Activated B cell treated with CpG ODN at 0.5 μM for 24 hours (primary cell): ENCODE measurements at places on chromosomes 11 and 22.

DNA sequence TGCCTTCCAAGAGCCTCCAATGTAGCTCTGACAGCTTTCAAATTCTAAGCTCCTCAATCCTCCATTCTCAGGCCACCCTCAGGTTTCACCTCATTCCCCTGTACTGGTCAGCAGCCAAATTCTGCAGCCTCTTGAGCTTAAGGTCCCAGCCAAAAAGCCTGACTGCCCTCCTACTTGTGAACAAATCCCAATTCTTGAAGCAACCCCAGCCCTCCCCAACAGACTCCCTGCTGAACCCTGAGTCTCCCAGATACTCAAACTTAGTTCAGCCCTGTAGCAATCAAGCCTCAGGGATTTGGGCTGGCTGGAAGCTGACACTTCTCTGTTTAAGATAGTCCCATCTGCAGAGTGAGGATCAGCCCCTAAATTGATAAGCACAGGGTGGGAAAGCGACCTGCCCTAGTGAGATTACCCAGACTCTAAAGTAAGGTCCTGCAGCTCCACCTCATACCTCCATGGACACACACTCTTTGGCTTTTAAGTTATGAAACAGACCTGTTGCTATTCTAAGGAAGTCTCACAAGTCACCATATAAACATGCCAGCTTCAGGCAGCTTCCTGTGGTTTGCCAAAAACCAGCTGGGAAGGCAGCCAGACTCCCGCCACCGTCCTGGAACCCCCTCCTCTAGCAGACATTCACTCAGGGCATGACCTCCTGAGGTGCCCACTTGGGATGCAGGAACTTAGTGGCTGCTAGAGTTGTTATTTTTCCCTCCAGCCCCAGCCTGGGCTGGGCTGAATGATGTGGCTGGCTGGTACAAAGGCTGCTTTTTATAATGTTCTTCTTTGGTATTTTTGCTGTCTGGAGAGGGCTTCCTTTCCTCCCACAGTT lies 82.5 kb upstream of the PICALM start:
- H3K27ac ChIP-seq: no peak overlapping the region
- H3K27me3 ChIP-seq: no peaks in the 10 kb centered on the region
- H3K4me3 ChIP-seq: no peak overlapping the region

- H3K27me3 ChIP-seq: no peaks in the 10 kb centered on the region
- DNase-seq: no peak
- H3K4me3 ChIP-seq: no peak overlapping the region
- H3K4me1 ChIP-seq: no peaks in the 10 kb centered on the region
These were observed 463.3 kb downstream of the SOX6 start for GRCh38 chr11:15893080-15893492.

GRCh38 chr11:46249103-46249937 lies 28.1 kb upstream of the CREB3L1 start:
- no peak for DNase-seq
- no peaks in the 10 kb centered on the region for H3K36me3 ChIP-seq
- no peak overlapping the region for H3K27ac ChIP-seq
- H3K4me1 ChIP-seq: no peaks in the 10 kb centered on the region
- H3K27me3 ChIP-seq: peaks cover 14% of the 10 kb centered on the region

- peak within 1 kb of the TSS; percentile 1 for H3K4me3 ChIP-seq
- no peak for DNase-seq
- H3K27ac ChIP-seq: no peak within 1 kb of the TSS
- H3K36me3 ChIP-seq: no peaks in the 10 kb centered on the region
- peaks cover 56% of the 10 kb centered on the region for H3K27me3 ChIP-seq
These were observed at the start of gene CLMP for GRCh38 chr11:123195188-123196059. CLMP (minus strand) TSS chr11:123195248; CDS start chr11:123194940, 308 bp downstream.

GRCh38 chr22:39463931-39464390 lies 7.1 kb downstream of the MGAT3 start:
- H3K36me3 ChIP-seq: peaks cover 3% of the 10 kb centered on the region
- peaks cover 90% of the 10 kb centered on the region for H3K4me1 ChIP-seq
- no peaks in the 10 kb centered on the region for H3K27me3 ChIP-seq
- H3K27ac ChIP-seq: peak overlapping the region; percentile 70

- no peak overlapping the region for H3K4me3 ChIP-seq
- no peaks in the 10 kb centered on the region for H3K27me3 ChIP-seq
- no peak overlapping the region for H3K27ac ChIP-seq
- no peaks in the 10 kb centered on the region for H3K4me1 ChIP-seq
- peaks cover 81% of the 10 kb centered on the region for H3K36me3 ChIP-seq
These were observed 49.3 kb downstream of the CABIN1 start for GRCh38 chr22:24060375-24060788.

DNA sequence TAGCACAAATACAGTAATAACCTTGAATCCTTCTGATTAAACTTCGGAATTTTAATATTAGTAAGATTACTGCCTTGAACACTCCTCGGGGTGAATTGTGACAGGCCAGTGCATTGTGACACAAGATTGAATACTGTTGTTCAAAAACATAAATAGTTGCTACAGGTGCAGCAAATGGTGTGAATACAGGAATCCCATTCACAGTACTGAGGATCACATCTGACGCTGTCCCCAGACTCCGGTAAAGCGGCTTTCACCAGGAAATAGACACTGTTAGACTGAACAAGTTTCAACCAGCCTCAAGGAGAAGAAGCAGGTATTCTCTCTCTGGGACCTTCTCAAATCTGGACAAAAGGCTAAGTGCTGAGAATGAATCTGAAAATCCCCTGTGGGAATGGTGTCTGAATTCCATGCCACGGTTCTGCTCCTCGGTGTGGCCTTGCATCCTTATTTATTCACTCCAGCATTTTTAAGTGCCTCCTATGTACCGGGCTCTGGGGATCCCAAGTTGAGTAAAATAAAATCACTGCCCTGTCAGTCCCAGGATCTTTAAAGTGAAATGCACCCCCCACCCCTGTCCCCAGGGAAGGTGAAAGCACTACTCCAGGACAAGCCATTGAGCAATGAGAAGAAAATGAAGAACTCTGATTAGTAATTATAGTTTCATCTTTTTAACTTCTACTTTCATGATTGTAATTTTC lies 3.4 kb downstream of the LGR4 start:
- peaks cover 19% of the 10 kb centered on the region for H3K27me3 ChIP-seq
- no peak for DNase-seq
- H3K27ac ChIP-seq: no peak overlapping the region
- H3K4me1 ChIP-seq: peaks cover 32% of the 10 kb centered on the region

GRCh38 chr11:62127941-62128770 lies 4.3 kb downstream of the INCENP start:
- H3K4me3 ChIP-seq: no peak overlapping the region
- H3K4me1 ChIP-seq: peaks cover 23% of the 10 kb centered on the region
- no peak for DNase-seq
- peaks cover 53% of the 10 kb centered on the region for H3K36me3 ChIP-seq
- H3K27ac ChIP-seq: no peak overlapping the region

GRCh38 chr11:80280737-80281136 lies 839.9 kb upstream of the TENM4 start:
- no peak overlapping the region for H3K27ac ChIP-seq
- DNase-seq: no peak
- H3K4me3 ChIP-seq: no peak overlapping the region
- no peaks in the 10 kb centered on the region for H3K4me1 ChIP-seq

DNA sequence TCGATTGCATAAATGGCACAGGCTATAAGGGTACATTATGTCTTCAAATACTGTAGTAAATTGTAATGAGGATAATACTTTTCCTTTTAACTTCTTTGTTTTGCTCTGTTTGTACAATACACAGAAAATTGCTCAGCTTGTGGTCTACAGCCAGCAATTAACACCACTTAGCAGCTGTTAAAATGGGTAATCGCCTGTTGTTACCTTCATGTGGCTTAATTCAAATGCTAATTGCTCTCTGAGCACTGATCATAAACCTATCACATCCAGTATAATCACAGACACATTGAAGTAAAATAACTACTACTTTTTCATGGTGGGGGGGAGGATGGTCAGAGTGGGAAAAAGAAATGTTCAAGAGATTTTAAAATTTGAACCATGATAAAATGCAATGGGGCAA lies 1164.1 kb upstream of the CNTN5 start:
- H3K27ac ChIP-seq: no peak overlapping the region
- no peaks in the 10 kb centered on the region for H3K27me3 ChIP-seq

- peaks cover 20% of the 10 kb centered on the region for H3K4me1 ChIP-seq
- H3K4me3 ChIP-seq: no peak overlapping the region
- no peak for DNase-seq
- peaks cover 2% of the 10 kb centered on the region for H3K27me3 ChIP-seq
These were observed 9.6 kb upstream of the CERK start for GRCh38 chr22:46747646-46748045.

DNA sequence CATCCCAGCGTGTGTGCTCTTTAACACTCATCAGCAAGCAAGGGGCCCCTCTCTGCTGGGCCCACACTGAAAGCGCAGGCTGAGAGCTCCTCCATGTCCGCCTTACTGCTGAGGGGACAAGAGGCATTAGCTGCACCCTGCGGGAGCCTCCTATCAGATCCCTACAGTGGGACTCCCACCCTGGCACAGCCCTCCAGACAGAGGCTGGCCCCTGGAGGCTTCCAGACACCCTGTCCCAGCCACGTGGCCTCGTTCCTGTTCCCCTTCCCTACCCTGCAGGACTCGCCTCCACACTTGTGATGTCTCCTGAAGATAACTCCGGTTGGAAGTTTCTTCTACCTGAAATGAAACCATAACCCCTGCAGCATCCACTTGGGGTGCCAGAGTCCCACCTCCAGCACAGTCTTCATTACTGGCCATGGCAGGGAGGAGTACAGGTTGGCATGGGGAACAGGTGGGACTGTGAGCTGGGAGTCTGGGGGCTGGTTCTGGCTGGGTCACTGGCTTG lies 5.0 kb upstream of the SH3BP1 start:
- H3K4me3 ChIP-seq: peak overlapping the region; percentile 74
- H3K27ac ChIP-seq: peak overlapping the region; percentile 93
- no peaks in the 10 kb centered on the region for H3K27me3 ChIP-seq
- peaks cover 68% of the 10 kb centered on the region for H3K4me1 ChIP-seq
- DNase-seq: no peak

- no peak overlapping the region for H3K4me3 ChIP-seq
- peaks cover 25% of the 10 kb centered on the region for H3K27me3 ChIP-seq
- no peak for DNase-seq
- no peak overlapping the region for H3K27ac ChIP-seq
- no peaks in the 10 kb centered on the region for H3K36me3 ChIP-seq
- H3K4me1 ChIP-seq: no peaks in the 10 kb centered on the region
These were observed 12.0 kb upstream of the MRGPRD start for GRCh38 chr11:68992743-68993255.

GRCh38 chr22:44758344-44758973 lies 6.1 kb downstream of the ARHGAP8 start:
- no peaks in the 10 kb centered on the region for H3K4me1 ChIP-seq
- H3K27ac ChIP-seq: no peak overlapping the region
- DNase-seq: no peak
- no peaks in the 10 kb centered on the region for H3K36me3 ChIP-seq
- H3K27me3 ChIP-seq: peaks cover 37% of the 10 kb centered on the region
- H3K4me3 ChIP-seq: no peak overlapping the region

GRCh38 chr11:130979386-130979972 lies 63.2 kb upstream of the SNX19 start:
- no peaks in the 10 kb centered on the region for H3K4me1 ChIP-seq
- no peak overlapping the region for H3K27ac ChIP-seq
- H3K36me3 ChIP-seq: no peaks in the 10 kb centered on the region
- peaks cover 13% of the 10 kb centered on the region for H3K27me3 ChIP-seq

- H3K27ac ChIP-seq: no peak overlapping the region
- no peak overlapping the region for H3K4me3 ChIP-seq
These were observed 26.0 kb upstream of the TCF20 start for GRCh38 chr22:42296381-42296853.

DNA sequence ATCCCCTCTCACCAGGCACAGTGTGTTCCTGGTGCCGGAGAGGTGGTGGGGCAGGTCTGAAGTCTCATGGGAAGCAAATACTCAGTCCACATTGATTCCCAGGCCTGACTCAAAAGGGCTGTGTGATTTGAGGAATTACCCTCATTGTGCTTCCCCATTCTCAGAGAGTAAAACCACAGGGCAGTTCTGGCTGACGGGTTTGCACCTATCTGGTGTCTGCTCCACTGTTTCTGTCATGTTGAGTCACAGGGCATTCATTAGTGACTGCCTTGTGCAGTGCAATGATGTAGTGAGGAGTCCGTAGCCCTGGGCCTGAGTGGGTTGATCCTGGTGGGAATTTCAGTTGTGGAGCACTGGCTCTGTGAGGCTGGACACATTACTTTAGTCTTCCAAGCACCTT lies 85.2 kb upstream of the ARHGAP20 start:
- H3K27ac ChIP-seq: no peak overlapping the region
- peaks cover 4% of the 10 kb centered on the region for H3K27me3 ChIP-seq
- DNase-seq: no peak
- H3K36me3 ChIP-seq: no peaks in the 10 kb centered on the region

GRCh38 chr11:118002541-118003423 lies 16.6 kb downstream of the IL10RA start:
- peaks cover 93% of the 10 kb centered on the region for H3K4me1 ChIP-seq
- DNase-seq: no peak
- peak overlapping the region; percentile 52 for H3K4me3 ChIP-seq

DNA sequence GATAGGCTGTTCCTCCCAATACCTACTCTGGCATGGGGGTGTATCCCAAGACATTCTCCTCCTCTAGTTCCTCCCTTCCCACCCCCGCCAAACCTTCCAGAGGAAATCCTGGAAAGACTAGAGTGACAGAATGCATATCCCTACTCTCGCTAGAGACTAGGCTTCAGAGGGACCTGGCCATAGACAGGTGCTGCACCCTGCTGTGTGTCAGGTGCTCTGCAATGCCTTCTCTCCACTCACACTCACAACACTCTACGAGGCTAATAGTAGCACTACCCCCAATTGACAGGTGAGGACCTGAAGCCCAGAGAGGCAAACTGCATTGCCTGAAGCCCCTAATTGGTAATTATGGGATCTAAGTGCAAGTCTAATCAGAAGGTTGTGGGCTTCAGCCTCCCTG lies 46.2 kb upstream of the LMO1 start:
- no peak for DNase-seq
- H3K4me3 ChIP-seq: no peak overlapping the region
- no peaks in the 10 kb centered on the region for H3K4me1 ChIP-seq
- H3K27ac ChIP-seq: no peak overlapping the region
- peaks cover 1% of the 10 kb centered on the region for H3K27me3 ChIP-seq
- no peaks in the 10 kb centered on the region for H3K36me3 ChIP-seq

DNA sequence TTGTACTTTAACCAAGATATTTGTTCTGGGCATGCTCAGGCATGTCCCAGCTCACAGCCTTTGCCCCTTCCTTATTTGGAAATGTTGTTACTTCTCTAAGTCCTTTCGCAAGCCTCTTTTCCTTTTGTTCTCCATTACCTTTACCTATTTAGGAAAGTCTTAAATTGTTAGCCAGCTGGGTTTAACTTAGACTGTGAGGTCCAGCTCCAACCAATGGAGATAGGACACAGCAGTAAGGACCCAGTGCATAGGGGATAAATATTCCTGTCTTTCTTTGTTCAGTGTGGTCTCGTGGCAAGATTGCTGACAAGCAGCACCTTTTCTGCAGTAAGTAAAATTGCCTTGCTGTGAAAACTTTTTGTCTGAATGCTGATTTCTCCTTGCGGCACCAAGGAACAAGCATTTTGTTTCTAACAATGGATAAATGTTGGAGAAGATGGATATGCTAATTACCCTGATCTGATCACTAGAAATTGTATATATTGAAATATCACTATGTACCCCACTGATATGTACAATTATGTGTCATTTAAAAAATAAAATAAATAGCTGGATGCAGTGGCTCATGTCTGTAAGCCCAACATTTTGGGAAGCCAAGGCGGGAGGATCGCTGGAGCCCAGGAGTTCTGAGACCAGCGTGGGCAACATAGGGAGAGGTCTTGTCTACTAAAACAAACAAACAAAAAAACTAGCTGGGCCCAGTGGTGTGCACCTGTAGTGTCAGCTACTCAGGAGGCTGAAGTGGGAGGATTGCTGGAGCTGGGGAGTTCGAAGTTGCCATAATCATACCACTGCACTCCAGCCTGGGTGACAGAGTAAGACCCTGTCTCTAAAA lies 31.9 kb upstream of the FTH1 start:
- H3K4me3 ChIP-seq: no peak overlapping the region
- no peak overlapping the region for H3K27ac ChIP-seq
- peaks cover under 1% of the 10 kb centered on the region for H3K4me1 ChIP-seq
- no peak for DNase-seq
- peaks cover 3% of the 10 kb centered on the region for H3K27me3 ChIP-seq
